ENCODE measurements at places on chromosomes 5 and 9.
A peak's percentile ranks its signal among the peaks of the same experiment; 100 is the strongest.

GRCh38 chr9:126722252-126722921, 82.5 kb upstream of the ZBTB43 start:
- DNase-seq, result no peak

- no peak for DNase-seq
Observed at GRCh38 chr9:13513716-13514444, 234.4 kb upstream of the MPDZ start.

- DNase-seq, result peak; percentile 82
Observed at GRCh38 chr5:72015103-72015548, 92.1 kb upstream of the MAP1B start.

DNA sequence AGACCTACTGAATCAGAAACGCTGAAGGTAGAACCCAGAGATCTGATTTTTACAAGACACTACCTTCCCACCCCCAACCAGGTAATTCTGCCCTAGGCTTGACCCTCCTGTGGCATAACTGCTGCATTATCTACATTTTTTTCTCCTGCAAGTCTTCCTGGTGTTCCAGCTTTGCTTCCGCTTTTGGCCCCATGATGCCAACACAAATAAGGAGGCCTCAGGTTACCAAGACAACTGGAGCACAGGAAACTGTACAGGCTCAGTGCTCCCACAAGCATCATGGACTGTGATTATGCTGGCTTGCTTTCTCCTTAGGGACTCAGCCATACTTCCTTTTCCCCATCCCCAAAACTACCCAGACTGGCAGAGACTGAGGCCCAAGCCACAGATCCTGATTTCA, 6.6 kb upstream of the MSMP start:
- no peak for DNase-seq

Measured in midbrain (tissue), 1 donor.